ENCODE measurements at places on chromosomes 2 and 18. TPM values are rescaled to one million over a fixed set of nuclear protein-coding genes. Genes with fewer than 3 reads are reported as not detected.

CHRND gene
- not detected for total RNA-seq

NOTO gene
- total RNA-seq: not detected

- no peak for DNase-seq
Observed at GRCh38 chr2:120241684-120242083, 11.0 kb upstream of the RALB start.

DNA sequence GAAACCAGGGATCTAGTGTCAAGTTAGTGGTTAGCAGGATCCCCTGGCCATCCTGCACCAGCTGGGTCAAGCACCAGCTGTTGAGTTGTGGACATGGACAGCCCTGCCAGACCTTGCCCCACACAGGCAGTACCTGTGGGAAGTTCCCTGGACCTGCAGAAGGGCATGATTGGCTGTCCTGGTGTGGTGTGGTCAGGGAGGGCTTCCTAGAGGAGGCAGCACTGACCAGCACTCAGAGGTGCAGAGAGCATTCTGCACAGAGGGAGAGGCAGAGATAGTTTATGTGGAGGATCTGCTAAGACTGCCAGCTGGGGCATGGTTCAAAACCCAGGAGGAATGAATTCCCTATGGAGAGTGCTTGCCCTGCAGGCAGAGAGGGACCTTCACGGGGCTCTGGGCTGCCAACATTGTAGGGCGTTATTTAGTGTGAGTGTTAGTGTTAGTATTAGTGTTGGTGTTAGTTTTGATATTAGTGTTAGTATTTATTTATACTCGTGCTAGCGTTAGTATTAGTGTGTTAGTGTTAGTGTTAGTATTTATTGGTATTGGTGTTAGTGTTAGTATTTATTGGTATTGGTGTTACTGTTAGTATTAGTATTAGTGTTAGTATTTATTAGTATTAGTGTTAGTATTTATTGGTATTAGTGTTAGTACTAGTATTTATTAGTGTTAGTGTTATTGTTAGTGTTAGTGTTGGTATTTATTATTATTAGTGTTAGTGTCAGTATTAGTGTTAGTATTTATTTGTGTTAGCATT, 31.9 kb downstream of the TWIST2 start:
- DNase-seq: no peak

DNA sequence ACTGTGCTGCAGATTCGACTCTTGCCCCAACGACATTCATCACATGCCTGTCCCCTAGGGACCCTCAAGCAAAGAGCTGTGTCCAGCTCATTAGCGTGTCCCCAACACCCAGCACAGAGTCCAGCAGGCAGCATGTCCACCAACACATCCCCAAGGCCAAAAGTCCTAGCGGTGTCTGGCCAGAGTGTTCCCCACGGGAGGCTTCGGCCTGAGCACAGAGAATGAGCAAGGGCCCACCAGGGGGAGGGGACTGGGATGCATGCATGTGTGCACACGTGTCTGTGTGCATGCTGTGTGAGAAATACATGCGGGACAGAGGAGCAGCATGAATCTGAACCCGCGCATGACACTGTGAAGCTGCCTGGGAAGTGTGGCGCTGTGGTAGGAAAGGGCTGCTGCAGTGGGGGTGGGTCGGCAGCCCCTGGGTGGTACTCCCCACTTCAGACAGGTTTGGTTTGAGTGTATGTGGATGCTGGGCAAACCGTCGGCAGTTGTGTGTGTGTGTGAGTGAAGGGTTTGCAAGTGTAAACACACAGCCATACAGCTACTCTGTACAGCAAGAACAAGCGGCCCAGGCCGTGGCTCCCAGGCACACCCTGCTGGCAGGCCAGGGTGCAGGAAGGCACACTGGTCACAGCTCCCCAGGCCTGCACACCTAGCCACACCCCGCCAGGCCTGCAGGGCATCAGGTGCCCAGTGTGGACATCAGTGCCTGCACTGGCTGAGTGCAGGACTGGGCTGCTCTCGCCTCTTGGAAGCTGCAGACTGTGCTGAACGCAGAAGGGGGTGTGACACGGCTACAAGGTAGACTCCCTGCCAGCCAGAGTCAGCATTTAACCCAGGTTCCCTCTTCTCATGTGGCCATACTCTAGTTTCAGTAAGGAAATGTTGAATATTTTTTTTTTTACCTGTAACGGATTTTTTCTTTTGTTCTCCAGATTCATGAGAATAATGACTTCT, 19.5 kb upstream of the HES6 start:
- no peak for DNase-seq

DNA sequence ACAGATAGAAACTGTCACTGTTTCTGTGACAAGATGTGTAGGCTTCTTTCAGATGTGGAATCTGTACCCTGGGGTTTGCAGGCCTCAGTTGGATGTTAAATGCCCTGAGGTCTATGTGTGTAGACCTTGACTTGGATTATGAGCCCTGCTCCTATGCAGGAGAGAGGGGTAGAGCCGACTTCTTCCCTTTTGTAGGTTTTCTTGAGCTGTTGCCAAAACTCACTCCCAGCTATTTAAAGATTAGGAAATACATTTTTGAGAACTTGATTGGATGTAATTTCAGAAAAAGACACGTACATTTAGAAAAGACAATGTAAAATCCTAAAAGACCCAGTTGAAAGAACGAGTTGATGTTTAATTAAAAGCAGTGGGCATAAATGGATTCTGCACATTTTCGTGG, 374.8 kb downstream of the SLC4A3 start:
- DNase-seq: no peak

DNA sequence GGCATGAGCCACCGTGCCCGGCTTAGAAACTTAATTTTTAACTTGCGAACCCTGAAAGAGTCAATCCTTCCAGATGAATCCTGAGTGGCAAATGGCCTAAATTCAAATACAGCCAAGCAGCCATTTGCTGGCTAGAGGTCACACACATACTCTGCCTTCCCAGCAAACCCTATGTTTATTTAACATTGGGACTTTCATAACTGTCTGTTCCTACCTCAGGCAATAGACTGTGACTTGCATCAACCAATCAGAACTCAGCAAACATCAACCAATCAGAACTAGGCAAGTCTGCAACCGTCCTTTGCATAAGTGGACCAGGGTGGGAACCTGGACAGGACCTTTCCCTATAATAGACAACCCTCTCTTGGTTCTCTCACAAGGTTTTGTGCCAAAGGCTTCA, 127.5 kb downstream of the DTNB start:
- no peak for DNase-seq

- peak; percentile 46 for DNase-seq
Observed at GRCh38 chr2:160324161-160324800, 124.2 kb upstream of the ITGB6 start.

- no peak for DNase-seq
Observed at GRCh38 chr2:47078541-47079482, 76.3 kb downstream of the STPG4 start.

DNA sequence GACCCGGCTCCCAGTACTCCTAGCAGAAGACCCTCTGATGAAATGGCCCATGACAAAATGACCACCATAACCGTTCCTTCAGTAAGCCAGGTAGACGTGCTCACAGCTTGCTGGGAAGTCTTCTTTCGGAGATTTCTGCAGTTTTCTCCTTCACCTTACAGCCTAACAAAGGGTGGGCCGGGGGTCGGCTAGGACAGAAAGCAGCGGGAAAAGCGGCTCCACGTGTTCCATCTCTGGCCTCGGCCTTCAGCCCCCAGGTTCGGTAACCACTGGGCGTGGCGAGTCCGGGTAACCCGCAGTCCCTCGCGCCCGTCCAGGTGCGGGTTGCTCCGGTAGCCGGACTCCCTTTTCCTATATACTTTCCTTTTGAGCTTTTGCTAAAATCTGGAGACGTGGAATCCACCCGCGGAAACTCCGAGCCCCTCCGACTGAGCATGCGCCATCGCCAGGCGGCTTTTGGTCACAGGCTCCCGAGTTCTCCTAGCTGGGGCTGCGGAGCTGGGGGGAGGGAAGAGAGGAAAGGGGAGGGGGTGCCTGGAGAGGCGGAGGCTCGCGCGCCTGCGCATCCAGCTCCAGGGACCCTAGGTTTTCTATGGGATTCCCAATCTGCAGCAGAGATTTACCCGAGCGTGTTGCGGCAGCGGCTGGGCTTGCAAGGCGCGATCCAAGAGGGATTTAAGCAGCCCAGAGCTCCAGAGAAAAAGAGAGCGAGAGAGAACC, at the start of gene VSNL1:
VSNL1 (plus strand) TSS at position 604 of the 720 bp plus-strand sequence. CDS start 51,379 bp downstream, outside the sequence.
- DNase-seq: no peak

- DNase-seq: peak; percentile 72
Observed at GRCh38 chr2:197628043-197628500, 47.3 kb downstream of the RFTN2 start.

GRCh38 chr2:207258263-207258991, 92.7 kb upstream of the KLF7 start:
- peak; percentile 98 for DNase-seq

PRSS56 gene
- total RNA-seq: not detected

GRCh38 chr18:62335494-62335893, 10.4 kb downstream of the TNFRSF11A start:
- DNase-seq: no peak

- DNase-seq: no peak
Observed at GRCh38 chr2:224517963-224518362, 67.2 kb downstream of the CUL3 start.

GRCh38 chr2:28702415-28702861, 49.2 kb upstream of the PPP1CB start:
- no peak for DNase-seq

- peak; percentile 56 for DNase-seq
Observed at GRCh38 chr2:133333181-133333580, 235.1 kb downstream of the NCKAP5 start.

SDC1 gene
- 306 TPM for total RNA-seq

GRCh38 chr18:23719634-23720201, 30.5 kb downstream of the LAMA3 start:
- DNase-seq: peak; percentile 99

GRCh38 chr2:97996679-97997078, 931 bp upstream of the TMEM131 start:
- DNase-seq: no peak

GRCh38 chr2:134762508-134762907, 43.7 kb upstream of the TMEM163 start:
- peak; percentile 62 for DNase-seq
